Dorsolateral prefrontal cortex (tissue), 122 donors: ENCODE measurements at places on chromosomes 13 and 19.

DNA sequence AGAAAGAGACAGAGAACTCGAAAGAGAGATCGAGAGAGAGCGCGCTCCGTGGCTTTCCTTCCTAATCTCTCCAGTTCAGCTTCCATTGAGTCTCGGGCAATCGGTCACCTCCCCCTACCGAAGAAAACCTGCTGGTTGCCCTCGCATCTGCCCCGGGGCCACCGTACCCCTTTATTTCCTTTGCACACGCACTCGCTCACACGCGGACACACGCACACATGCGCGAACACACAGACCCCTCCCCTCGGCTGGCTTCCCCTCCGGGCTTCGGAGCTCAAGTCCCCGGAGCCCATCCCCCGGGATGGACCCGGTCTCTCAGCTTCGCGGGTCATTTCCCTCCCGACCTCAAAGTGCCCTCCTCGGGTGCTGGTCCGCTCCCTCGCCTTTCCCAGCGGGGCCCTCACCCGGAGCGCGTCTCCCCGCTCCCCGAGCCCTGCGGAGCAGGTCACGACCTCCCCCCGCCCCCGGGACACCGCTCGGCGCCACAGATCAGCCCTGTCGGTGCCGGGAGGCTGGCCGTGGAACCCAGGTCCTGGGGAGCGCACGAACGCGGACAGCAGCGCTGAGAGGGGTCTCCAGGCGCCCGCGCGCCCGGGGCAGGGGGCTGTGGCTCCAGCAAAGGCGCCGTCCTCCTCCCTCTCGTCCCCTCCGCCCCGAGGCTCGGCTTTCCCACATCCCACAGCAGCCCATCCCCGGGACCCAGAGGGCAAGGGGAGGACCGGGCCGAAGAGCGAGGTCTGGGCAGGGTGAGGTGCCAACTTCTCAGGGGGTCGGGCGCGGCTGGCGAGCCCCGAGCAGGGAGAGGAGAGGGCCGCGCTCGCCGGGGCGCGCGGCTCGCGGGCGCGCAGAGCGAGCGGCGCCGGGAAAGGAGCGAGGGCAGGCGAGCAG lies 1.8 kb downstream of the DACH1 start:
- DNase-seq = no peak

GRCh38 chr19:28642787-28643683 lies 569.9 kb downstream of the UQCRFS1 start:
- DNase-seq = no peak

GRCh38 chr19:28615546-28615916 lies 597.4 kb downstream of the UQCRFS1 start:
- DNase-seq = no peak

DNA sequence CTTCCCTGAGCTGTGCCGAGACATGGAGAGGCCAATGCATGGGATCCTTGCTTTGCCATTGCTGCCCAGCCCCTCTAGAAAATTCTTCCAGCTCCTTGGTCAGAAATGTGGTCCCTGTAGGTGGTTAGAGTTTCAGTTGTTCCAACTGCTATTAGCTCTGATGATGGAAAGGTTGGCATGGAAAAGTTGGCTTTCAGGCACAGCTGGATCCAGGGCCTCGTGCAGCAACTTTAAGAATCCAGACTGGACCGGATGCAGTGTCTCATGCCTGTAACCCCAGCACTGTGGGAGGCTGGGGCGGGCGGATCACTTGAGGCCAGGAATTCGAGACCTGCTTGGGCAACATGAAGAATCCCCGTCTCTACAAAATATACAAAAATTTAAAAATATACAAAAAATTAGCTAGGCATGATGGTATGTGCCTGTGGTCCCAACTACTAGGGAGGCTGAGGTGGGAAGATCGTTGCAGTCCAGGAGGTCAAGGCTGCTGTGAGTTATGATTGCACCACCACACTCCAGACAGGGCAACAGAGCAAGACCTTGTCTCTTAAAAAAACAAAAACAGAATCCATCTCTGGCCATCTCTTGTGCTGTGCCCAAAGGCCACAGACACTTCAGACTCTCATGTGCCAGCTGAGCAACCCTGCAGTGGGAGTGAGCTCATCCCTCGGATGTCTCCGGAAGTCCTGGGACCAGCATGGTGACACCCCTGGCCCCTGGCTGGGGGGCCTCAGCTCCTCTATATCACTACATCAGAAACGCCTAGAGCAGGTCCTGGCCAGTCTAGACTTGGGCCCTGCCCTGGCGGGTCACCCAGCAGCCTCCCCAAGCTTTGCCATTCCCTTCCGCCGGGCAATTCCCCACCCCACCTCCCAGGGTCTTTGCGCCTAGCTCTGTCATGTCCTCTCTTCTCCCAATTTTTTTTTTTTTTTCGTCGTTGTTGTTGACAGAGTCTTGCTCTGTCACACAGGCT lies 16.8 kb downstream of the MEX3D start:
- no peak for DNase-seq

- DNase-seq = no peak
Measured at GRCh38 chr13:35732565-35732964, 256.1 kb upstream of the MAB21L1 start.

- DNase-seq = no peak
Measured at GRCh38 chr19:17497149-17497798, 14.2 kb upstream of the PGLS start.

DNA sequence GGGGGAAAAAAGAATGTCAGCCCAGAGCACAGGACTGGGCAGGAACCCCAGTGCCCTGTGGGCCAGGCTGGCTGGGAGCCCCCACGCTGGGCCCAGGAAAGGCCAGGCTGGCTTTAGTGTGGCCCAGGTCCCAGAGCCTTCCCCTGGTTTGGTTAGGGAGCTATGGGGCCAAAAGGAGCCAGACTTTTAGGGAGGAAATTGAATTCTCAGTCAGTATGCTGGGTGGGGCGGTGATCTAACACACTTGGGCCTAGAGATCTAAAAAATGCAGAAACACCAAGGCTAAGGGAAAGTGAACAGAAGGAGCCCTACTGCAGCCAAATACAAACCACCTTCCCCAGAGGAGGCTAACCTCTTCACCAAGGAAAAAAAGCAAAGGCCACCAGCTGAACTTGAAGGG lies 137.5 kb downstream of the CRYL1 start:
- no peak for DNase-seq

DNA sequence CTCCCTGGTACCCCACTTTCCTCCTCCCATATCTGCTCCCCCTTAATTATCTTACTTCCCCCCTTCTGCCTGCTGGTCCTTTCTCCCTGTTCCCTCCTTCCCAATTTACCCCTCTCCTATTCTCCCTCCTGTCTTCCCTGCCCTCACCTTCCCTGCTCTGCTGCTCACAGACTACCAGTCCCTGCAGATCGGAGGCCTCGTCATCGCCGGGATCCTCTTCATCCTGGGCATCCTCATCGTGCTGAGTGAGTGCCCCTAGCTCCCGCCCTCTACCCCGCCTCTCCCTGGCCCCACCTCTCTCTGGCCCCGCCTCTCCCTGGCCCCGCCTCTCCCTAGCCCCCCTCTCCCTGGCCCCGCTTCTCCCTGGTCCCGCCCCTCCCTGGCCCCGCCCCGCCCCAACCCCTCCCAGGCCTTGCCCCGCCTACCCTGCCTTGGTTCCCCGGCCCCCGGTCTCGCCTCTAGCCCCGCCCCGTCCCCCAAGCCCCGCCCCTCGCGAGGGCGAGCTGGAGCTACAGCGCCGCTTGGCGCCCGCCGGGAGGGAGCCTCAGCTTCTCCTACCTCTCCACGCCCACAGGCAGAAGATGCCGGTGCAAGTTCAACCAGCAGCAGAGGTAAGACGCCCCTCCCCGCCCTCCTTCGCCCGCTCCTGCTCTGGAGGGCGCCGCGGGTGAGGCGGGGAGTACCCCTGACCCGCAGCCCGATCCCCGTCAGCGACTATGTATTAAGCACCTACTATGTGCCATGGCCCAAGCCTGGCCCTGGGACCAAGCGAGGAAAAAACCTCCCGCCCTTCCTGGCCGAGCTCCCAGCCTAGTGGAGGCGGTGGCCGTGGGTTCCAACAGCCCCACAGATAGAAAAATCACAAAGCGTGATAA lies 1.9 kb upstream of the FXYD7 start:
- DNase-seq = peak; percentile 95

GRCh38 chr13:86960876-86961275 lies 710.3 kb upstream of the SLITRK5 start:
- DNase-seq = no peak

GRCh38 chr13:64997438-64997837 lies 2232.7 kb downstream of the PCDH9 start:
- DNase-seq = no peak

- no peak for DNase-seq
Measured at GRCh38 chr13:41312176-41312500, 1.1 kb downstream of the NAA16 start.

- peak; percentile 94 for DNase-seq
Measured at GRCh38 chr19:56477429-56478338, 539 bp upstream of the ZNF667 start.

DNA sequence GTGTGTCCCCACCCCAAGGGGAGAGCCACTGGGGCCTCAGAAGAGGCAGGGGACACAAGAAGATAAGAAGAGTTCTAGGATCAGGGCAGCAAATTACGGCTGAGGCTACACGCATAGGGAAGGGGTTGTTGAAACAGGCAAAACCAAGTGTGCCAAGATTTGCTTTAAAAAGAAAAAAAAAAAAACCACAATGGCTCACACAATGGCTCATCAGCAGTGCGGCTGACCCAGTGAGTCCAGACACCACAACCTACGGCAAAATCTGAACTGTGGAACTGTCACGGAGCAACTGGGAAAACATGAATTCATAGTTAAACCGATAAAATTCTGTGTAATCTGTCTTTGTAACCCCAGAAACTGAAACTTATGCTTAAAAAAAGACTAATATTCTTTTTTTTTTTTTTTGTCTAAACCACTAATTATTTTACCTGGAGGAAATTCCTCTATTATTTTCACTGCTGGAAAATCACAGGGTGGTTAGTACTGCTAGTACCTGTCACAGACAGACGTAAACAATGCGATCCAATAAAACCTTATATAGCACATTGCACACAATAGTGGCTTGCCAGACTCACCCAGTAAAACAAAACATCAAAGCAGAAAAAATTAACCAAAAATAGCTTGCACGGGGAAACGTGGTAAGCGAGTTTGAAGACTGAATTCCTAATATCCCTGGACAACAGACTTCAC lies 325.4 kb upstream of the TSHZ3 start:
- DNase-seq = no peak
